CD4-positive, alpha-beta T cell treated with Interleukin-1 beta for 1 hour (primary cell): ENCODE measurements at places on chromosomes 4 and X.

DNA sequence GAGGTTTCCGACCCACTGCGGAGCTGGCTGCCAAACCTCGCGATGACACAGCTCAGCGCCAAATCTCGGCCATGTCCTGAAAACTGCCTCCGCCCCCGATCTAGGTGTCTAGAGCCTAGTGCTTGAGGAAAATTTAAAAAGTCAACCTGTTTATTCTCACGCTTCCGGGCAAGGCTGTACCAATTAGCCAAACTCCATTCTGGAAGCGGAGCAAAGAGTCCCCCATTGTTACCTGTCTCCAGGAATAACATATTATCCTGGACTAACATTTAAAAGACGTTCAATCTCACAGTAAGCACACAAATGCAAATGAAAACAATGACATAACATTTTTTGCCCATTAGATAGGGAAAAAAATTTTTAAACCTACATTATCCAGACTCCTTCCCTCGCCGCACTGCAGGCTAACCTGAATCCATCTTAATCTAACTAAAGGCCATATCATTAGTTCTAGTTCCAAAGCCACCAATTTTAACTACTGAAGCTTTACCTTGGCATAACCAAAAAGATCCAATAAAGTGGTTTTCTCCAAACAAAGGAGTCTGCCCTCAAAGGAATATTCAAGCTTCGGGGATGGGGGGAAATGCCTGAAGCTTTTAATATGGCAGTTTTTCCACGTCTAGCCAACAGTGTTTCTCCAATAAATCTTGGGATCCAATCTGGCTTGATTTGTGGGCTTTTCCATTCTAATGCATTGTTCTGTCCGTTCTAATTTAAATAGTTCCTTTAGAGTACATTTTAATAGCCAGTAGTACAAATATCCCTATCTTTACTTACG, 1.9 kb downstream of the HUWE1 start:
- DNase-seq, result no peak

GRCh38 chr4:54332542-54332941, 103.4 kb downstream of the PDGFRA start:
- DNase-seq, result no peak

GRCh38 chrX:81354954-81355353, 153.1 kb downstream of the SH3BGRL start:
- no peak for DNase-seq

DNA sequence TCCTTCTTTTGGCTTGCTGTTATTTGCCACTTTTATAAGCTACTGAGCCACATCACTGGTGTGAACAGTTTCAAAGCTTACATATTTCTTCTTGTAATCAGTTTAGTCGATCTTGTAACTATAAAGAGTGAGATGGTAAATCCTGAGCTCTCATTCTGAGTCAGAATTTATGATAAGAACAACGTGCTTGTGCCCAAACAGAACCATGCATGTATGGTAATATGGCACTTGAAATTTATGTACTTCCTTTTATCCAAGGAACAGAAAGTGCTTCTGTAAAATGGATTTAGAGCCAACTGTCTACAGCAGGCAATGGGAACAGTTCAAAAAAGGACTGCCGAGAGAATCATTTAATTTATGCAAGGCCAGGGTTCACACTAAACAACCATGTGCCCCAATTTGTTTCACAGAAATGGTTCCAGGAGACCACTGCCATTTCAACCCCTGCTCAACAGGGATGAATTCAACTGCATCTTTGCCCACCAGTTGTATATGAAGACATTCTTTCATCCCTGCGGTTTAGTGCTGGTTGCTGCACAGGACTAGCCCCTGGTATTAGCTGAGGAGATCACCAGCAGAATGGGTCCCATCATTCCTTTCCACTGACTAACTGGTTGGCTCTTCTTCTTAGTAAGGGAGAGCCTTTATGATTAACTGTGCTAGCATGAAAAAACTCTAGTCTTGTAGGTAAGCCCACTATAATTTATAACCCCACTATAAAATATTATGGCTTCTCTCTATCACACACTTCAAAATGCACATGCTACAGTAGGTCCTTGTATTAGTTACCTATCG, 162.9 kb upstream of the PGRMC2 start:
- DNase-seq, result no peak

DNA sequence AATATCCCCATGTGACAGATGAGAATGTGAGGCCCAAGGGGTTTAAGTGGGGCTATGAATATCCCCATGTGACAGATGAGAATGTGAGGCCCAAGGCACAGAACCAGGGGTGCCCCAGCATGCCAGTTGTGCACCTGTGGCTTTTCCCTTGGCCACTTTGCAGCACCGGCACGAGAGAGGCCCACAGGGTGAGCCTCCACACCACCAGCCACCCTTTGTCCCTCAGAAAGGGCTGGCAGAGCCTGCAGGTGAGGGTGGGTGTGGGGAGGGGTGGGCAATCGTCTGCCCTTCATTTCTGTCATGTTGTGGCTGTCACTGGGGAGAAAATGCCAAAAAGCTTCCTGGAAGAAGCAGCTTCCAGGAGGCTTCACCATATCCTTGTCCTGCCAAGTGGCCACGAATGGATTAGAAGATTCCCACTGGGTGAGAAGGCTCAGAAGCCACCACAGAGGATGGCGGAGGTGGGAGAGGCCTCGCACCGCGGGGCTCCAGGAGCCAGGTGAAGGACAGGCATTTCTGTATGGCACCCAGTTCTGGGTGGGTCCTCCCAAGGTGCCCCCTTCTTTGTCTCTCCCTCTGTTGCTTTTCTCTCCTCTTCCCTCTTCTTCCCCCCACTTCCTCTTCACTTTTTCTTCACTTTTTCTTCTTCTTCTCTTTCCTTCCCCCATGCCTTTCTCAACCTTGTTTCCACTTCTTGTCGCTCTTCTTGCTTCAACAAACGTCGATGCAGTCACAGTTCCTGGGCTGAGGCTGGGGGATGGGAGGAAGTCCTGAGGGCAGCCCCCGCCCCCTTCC, 469 bp upstream of the GPR78 start:
- DNase-seq, result no peak

- no peak for DNase-seq
Measured at GRCh38 chr4:169150806-169151205, 120.0 kb downstream of the SH3RF1 start.

DNA sequence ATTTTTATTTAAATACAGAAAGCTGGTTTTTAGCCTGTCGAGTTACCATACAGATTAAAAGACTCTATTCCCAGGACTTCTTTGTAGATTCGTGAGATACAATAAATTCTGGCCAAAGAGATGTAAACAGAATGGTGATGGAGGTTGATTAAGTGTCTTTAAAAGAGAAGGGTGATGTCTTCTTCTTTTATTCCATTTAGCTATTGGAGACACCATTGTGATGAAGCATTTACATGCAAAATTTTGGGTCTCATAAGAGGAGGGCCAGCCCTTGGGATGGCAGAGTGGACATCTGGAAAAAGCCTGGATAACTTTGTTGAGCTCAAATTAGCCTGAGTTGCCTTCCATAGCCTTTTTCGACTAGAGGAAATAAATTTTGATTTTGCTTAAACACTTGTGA, 21.6 kb upstream of the PCDH10 start:
- DNase-seq, result no peak

GRCh38 chr4:155929833-155930232, 23.8 kb downstream of the CTSO start:
- no peak for DNase-seq

GRCh38 chr4:102493257-102493656, 7.9 kb upstream of the NFKB1 start:
- no peak for DNase-seq

DNA sequence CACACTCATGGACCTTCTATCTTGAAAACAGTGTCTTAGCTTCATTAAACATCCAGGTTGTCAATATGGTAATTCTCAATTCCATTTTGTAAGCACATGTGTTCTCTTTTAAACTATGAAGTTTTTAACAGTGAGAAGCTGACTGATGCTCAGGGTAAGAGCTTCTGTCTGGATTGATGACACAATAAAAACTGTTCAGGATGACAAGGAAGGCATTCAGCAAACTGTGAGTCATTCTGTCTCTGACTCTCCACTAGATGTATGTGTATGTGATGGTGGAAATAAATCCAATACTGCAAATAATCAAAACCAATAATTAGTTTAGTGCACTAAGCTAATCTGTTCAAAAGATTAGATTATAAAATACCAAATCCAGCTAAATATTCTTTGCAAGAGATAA, 115.3 kb upstream of the ARX start:
- no peak for DNase-seq

DNA sequence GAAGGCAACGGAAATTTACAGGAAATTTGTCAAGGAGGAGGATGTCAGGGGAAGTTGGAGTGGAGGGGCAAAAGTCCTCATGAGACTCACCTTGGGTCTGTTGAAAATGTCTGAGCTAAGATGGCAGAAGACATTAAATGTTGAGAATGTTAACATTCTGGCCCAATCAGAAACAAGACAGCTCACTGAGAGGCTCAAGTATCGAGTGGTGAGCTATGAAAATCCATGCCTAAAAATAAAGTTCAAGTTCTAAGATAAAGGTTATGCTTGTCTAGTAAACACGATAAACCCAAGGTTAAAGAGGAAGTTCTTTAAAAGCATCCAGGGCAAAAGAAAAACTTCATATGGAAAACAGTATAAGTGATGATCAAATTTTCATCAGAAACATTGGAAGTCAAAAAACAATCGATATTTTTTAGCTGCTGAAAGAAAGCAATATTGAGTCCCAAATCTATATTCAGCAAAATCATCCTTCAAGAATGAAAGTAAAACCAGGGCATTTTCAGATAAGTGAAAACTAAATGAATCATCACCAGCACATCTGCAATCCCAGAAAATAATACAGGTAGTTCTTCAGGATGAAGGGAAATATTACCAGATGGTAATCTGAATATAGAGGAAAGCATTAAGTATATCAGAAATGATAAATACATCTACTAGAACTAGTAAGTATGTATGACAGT, 462.4 kb downstream of the TLL1 start:
- DNase-seq, result no peak

DNA sequence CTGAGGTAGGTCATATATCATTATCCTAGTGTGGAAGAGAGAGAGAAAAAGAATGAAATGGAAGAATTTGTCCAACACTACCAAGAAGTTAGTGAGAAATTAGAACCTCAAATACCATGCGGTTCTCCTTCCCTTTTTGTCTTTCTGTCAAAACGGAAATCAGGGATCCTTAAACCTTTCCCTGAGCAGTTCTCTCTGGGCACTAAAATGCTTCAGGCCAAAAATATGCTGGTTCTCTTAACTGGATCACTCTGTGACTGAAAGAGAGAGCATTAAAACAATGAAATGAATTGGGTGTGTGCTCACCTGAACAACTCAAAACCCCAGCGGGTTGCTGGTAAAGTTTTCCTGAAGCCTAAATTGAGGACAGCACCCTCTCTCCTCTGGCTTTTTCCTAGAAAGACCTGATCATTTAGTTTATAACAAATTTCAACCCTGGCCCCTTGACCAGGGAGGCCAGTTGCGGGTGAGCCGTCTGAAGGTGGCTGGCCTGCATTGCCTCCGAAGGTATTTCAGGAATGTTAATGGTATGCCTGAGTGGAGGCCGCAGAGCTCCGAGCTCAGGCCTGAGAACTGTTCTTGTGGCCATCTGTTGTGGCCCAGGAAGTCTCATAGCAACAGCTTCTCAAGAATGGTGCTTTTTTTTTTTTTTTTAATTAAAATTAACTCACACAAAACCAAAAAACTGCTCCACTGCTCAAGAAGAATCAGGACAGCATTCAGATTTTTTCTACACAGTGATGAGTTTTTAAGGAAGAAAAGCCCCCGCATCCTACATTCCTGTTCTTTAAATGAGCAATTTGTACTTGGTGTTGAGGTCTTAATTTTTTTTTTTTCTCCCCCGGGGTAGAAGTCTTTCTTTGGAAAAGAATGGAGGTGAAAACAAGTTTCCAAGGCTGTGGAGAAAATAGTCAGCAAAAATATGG, 155.1 kb downstream of the SHROOM3 start:
- DNase-seq, result no peak

GRCh38 chrX:148854306-148854705, 353.9 kb downstream of the AFF2 start:
- no peak for DNase-seq

DNA sequence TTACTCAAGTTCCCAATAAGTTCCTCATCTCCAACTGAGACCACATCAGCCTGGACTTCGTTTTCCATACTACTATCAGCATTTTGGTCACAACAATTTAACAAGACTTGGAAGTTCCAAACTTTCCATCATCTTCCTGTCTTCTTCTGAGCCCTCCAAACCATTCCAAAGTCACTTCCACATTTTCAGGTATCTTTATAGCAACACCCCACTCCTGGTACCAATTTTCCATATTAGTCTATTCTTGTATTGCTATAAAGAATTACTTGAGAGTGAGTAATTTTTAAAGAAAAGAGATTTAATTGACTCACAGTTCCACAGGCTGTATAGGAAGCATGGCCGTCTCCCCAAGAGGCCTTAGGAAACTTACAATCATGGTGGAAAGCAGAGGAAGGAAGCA, 138.6 kb upstream of the GPRIN3 start:
- DNase-seq, result no peak

DNA sequence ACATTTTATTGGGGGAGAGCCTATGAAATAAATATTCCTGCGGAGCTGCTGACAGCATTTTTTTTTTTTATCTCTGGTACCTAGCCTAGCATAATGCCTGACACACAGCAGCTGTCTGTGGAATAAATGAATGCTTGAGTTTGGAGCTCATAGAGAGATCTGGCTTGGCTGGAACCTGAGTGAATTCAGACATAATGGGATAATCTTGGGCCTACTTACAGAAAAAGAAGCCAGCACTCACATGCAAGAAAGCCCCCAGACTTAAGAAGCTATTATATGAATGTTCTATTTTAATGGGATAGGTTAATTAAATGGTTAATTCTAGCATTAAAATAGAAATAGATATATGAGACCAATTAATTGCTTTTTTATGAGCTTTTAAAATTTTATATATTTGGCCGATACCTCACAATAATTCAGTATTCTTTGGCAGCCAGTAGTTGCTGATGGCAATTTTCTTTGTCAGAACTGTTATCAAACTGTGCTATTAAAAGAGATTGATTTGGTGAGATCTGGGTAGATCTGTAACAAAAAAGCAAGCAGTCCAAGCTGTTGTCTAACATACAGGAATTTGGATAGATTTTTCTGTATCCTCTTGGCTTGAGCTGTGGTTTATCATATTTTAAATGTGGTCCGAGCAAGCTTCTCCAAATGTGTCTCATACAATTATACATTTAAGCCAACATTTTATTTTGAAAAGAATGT, 654.2 kb downstream of the PCDH7 start:
- DNase-seq, result no peak
